ENCODE measurements at places on chromosomes 12 and 14.

DNA sequence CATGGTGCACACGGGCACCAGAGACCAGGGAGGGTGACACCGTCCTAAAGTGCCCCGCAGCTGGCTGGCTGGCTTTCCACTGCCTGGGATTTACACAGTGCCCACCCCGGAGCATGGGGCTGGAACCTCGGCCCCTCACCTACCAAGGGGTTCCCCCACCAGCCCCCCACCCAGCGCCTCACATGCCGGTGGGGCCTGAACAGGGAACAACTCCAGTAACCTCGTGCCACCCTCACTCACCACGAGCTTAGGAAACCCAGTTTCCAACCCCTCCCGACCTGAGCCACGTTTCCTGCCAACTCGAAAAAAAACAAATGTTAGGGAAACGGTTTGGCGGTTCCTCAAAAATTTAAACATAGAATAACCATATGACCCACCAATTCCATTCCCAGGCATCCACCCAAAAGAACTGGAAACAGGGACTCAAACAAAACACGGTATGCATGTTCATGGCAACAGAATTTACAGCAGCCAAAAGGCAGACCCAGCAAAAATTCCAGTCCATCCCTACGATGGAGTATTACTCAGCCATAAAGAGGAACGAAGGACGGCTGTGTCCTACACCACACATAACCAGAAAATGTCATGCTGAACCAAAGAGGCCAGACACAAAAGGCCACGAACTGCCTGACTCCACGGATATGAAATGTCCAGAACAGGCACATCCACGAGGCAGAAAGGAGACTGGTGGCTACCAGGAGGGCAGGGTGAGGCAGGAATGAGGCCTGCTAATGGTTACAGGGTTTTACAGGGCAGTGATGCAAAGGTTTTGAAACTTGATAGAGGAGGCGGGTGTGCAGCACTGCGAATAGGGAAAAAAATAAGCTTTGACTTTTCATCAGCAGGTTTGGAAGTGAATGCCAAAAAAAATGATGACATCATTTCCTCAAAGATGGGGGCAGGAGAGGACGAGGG is 68.9 kb downstream of the NCOR2 start:
- peak; percentile 90 for DNase-seq

DNA sequence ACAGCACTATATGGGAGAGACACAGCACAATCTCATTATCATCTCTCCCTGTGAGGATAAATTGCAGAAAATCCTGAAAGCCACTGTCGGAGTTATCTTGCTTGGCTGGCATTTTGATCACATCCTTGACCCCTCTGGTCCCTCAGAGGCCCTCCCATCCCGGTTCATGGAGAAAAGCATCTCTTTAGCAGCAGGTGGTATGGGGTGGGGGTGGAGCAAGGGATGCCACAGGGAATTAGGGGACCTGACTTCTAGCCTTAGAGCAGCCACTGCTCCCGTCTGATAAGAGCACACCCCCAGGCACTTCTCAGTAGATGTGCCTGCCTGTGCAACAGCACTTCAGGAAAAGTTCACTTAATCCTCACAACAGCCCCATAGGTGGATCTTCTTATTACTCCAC is 38.6 kb downstream of the GRIN2B start:
- DNase-seq: no peak

- DNase-seq: peak; percentile 89
Measured at GRCh38 chr12:124422570-124423523, 128.0 kb downstream of the RFLNA start.

- DNase-seq: no peak
Measured at GRCh38 chr14:59284059-59284458, 95.6 kb downstream of the DAAM1 start.

DNA sequence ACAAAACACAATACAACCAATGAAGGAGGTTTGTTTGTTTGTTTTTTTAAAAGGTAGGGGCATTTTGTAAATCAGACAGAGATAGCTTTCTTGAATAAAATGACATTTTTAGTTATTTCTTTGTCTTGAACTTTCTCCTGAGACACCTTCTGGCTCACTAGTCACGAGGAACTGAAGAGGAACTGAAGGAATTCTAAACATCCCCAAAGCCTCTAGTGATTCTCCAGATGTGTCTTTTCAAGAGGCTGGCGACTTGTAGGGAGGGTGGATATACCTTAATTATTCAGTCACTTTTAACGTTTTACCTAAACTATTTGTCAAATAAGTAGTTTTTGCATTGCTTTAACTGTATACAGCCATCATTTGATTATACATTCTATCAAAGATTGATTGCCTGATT is 211.2 kb upstream of the LRIG3 start:
- DNase-seq: no peak

DNA sequence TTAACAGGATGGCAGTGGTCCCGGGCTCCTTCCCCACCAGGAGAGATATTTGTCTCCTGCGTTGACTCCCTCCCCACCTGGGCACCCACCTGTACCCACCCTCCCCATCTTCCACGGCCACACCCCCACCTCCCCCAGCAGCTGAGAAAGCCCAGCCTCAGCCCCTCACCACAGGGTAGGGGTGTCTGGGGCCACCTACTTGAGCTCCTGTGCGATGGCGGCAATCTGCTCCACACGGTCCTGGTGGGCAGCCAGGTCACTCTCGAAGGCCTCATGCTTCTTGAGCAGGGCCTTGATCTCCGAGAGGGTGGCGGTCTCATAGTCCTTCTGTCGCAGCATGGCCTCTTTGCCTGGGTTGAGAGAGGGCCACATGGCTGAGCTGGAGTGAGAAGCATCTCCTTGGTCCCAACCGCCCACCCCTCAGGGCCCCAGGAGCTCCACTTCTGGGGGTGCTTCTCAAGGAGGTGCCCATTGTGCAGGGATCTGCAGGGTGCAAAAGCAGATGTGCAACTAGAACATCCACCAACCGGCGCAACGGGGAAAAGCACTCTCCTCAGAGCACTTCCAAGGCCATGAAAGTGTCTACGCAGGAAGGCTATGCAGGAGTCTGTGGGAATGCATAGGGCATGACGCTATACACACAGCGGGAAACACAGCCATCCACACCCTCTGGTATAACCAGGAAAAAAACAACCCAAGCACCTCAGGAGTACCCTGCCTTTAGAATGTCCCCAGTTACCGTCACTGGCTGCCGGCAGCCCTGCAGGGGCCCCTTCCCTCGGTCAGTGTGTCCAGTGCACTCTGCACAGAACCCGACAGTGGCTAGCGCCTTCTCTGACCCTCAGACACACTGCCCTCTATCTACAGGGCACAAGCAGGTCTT is 92.6 kb upstream of the ZFP36L1 start:
- DNase-seq: no peak

DNA sequence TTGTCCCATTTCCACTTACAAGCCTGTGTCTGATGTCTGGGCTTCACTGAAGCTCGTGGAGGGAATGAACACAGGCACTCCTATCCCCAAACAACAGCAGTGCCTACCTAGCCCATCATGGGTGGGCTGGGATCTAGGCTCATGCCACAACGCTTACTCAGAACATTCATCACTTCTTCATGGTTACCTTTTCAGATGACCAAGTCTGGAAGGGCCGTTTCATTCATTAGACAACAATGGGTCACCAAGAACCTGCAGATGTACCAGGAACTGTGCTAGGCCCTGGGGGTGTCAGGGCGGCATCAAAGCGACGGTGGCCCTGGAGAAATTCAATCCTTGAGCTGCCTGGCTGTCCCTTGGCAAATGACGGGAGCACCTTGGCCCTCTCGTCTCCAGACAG is 64.9 kb upstream of the FZD10 start:
- no peak for DNase-seq

GRCh38 chr12:116434155-116435011 is 124.8 kb upstream of the MAP1LC3B2 start:
- peak; percentile 88 for DNase-seq

GRCh38 chr12:25384893-25385248 is 134.1 kb upstream of the KRAS start:
- no peak for DNase-seq

DNA sequence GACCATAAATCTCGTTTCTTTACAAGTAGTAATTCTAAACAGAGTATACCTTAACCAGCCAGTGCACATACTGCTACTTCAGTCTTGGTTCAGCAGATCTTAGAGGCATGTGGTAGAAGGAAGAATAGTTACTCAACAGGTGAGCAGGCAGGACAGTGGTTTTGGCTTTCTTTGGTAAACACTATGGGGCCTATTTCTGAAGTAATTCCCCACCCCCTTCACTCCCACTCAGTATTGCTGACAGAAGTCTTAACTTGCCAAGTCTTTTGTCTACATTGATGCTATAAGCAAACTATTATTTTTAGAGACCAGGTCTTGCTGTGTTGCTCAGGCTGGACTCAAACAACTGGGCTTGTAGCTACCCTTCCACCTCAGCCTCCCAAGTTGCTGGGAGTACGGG is 68.5 kb downstream of the FBXO34 start:
- DNase-seq: peak; percentile 24

DNA sequence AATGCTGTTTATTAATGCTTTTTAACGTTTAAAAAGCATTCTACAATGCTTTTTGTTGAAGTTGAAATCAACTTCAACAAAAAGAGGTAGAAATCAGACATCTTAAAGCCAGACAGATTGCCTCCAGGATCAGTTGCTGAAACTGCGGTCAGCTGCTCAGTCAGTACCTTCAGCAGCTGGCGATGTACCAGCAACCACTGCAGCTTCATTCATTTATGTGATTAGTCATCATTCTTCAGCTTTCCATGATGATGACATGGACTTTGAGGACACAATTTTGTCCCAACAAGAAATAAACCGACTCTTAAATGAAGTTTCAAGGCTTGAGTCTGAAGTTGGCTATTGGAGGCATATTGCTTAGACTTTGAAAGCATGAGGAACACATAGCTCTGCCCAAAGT is 31.5 kb upstream of the NUAK1 start:
- peak; percentile 80 for DNase-seq

DNA sequence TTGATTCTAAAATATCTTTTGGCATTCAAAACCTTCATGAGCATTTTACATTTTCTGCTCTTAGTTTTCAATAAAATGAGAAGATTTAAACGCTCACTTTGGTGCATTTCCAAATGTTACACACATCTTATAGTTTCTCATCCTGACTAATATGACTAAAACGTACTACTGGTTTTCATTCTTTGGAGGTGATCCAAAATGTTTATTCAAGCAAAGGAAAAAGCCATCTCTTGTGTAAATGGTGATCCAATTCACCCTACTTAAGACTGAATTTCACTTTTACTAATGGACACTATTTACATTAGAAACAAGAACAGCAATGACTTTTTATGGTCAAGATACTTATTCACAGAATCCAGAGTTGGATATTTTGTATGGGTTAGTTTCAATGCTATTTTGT is 86.6 kb downstream of the KITLG start:
- peak; percentile 94 for DNase-seq

DNA sequence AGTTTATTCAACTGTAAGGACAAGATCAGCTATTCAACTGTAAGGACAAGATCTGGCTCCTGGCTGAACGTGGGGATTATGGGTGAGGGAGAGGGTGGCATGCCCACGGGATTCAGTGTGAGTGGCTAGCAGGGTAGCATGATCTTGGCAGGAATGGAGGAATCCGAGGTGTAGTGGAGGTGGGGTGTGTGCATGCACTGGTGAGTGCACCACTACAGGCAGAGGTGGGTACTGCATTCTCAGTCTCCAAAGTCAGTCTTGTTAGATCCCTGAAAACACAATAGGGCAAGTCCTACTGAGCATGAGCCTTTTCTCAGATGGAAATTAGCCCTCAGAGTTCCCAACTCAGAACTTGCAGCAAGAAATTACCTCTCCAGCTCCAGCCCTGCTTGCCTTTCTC is 32.2 kb upstream of the DCD start:
- DNase-seq: peak; percentile 36

- no peak for DNase-seq
Measured at GRCh38 chr12:112239020-112239419, 113.7 kb downstream of the TRAFD1 start.

DNA sequence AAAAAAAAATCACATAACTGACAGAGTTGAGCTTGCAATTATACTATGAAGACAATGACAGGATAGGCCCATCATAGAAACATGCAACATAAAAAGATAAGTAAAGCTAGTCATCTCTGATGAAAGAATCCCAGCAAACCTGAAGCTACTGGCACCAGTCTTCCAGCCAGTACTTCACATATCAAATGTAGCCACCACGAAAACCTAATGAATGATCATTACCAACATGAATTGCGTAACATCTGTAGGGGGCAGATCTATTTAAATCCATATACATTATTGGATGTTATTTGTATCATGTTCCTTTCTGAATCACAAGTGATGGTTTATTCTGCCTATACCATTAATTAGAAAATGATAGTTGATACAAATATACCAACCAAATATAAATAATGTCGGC is 73.9 kb downstream of the BCAT1 start:
- no peak for DNase-seq

DNA sequence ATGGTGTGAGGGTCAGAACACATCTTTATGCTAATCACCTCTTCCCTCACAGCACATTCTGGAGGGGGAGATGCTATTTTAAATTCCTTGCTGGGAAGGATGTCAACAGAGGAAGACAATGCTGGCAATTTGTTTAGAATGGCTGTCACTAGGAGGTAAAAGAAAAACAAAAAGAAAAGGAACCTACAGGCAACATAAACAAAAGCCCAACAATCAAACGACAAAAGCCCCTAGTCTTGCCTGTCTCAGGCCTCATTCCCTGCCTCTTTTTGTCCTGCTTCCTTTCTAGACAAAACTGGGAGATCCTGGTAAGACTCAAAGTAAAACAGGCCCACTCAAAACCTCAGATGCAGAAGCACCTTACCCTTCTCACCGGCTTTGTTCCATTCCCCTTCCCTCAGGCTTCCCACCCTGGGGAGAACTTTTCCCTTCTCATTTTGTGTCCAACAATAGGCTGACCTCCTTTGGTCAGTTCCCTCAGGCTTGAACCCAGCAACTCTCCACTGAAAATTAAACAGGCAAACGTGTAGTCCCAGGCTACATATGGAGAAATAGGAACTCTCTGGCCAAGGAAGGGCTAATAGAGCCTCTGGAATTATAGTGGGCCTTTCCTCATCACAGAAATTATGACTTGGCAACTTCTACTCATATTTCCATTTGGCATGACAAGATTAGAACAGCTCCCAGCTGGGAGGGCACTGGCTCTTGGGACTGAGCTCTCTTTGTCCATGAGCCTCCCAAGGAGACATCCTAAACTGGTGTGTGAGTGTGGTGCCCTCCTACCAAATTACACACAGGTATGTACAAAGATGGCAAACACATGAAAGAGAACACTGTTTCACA is 193.0 kb downstream of the MON2 start:
- no peak for DNase-seq

GRCh38 chr12:93882763-93883162 is 205.6 kb downstream of the CRADD start:
- no peak for DNase-seq

DNA sequence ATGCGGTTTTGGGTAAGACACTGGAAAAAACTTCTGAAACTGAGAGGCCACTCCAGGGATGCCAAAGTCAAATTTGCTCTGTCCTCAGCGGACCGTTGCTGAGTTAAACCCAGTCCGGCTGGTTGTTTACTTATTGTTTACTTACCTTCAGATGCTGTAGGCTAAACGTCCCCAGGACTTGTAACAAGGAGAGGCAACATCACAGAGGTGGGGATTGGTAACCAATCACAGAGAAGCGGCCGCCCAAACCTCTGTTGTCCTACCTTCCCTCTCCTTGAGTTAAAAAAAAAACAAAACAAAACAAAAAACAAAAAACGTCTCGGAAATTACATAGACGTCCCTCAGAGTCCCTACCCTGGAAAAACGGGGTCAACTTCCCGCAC is 380 bp downstream of the ANO2 start:
- no peak for DNase-seq
